ENCODE measurements at places on chromosomes 1 and 21.

- no peaks in the 10 kb centered on the region for H3K36me3 ChIP-seq
- no peak overlapping the region for H3K4me3 ChIP-seq
- H3K27me3 ChIP-seq, result peaks cover 84% of the 10 kb centered on the region
Observed at GRCh38 chr1:245401881-245402587, 247.2 kb downstream of the KIF26B start.

DNA sequence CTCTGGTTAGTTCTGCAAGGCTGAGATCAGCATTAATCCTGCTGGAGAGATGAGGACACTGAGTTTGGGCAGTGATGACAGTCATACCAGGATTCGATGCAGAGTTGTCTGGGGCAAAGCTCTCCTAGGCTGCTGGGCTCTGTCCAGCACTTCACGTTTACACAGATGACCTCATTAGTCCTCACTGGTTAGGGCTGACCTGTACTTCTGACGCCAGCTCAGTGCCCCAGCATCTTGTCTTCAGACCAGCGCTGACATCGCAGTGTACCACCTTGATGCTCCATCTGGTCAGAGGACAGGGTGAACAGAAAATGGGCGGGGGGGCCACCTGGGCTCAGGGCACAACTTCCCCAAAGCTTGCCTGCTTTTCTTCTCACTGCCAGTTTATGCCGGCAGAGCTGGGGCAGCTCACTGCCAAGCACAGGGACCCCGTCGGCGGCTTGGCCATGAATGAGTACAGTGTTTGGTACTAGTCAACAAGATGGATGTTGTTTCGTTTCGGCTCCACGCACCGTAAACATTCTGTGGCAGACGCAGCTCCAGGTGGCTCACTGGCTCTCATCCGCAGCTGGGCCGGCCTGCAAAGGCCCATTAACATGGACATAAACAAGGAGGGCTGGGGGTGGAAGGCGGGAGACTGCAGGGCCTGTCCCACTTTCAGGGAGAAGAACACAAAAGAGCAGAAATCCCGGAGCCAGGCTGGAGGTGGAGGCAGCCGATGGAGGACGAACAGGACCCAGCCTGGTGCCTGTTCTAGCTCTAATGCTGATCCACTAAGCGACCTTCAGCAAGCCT, 118.7 kb downstream of the GLIS1 start:
- H3K27me3 ChIP-seq, result no peaks in the 10 kb centered on the region
- H3K4me3 ChIP-seq, result no peak overlapping the region
- no peak for DNase-seq
- no peak overlapping the region for H3K27ac ChIP-seq

- no peaks in the 10 kb centered on the region for H3K27me3 ChIP-seq
- H3K36me3 ChIP-seq, result no peaks in the 10 kb centered on the region
- H3K4me1 ChIP-seq, result peaks cover 13% of the 10 kb centered on the region
- no peak overlapping the region for H3K4me3 ChIP-seq
- no peak overlapping the region for H3K27ac ChIP-seq
- DNase-seq, result no peak
Observed at GRCh38 chr1:180524160-180524914, 22.0 kb upstream of the ACBD6 start.

- H3K36me3 ChIP-seq, result no peaks in the 10 kb centered on the region
- no peak overlapping the region for H3K27ac ChIP-seq
- H3K4me3 ChIP-seq, result no peak overlapping the region
- H3K27me3 ChIP-seq, result no peaks in the 10 kb centered on the region
Observed at GRCh38 chr1:56073206-56073605, 506.2 kb downstream of the PLPP3 start.

GRCh38 chr1:198160222-198160621, 3.4 kb downstream of the NEK7 start:
- H3K27me3 ChIP-seq, result no peaks in the 10 kb centered on the region
- no peak for DNase-seq
- H3K36me3 ChIP-seq, result 0 out of 2 replicates have a peak, but pooled peaks cover 4% of the 10 kb centered on the region
- H3K4me1 ChIP-seq, result peaks cover 29% of the 10 kb centered on the region
- peak overlapping the region; percentile 91 for H3K4me3 ChIP-seq

DNA sequence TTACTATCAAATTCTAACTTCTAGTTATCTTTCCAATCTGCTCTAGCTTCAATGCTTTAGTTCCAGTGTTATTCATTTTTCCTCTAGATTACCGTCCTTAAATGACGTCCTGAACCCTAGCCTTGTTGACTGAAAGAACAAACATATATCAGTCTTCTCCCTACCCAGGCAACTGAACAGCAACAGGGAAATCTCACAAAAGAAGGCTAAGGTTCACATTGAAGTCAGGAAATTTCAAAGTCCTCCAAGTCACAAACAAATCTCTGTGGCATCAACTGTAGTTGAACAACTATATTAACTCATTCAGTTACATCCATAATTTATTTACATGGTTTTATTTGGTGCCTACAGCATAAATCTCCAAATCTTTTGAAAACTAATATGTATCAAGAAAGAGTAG, 19.5 kb downstream of the FOXJ3 start:
- H3K4me3 ChIP-seq, result no peak overlapping the region
- no peak for DNase-seq
- no peaks in the 10 kb centered on the region for H3K36me3 ChIP-seq

- DNase-seq, result peak; percentile 63
- H3K27ac ChIP-seq, result no peak overlapping the region
- peaks cover 48% of the 10 kb centered on the region for H3K4me1 ChIP-seq
- peak overlapping the region; percentile 58 for H3K4me3 ChIP-seq
Observed at GRCh38 chr21:45405819-45406762, 1.1 kb downstream of the COL18A1 start.

DNA sequence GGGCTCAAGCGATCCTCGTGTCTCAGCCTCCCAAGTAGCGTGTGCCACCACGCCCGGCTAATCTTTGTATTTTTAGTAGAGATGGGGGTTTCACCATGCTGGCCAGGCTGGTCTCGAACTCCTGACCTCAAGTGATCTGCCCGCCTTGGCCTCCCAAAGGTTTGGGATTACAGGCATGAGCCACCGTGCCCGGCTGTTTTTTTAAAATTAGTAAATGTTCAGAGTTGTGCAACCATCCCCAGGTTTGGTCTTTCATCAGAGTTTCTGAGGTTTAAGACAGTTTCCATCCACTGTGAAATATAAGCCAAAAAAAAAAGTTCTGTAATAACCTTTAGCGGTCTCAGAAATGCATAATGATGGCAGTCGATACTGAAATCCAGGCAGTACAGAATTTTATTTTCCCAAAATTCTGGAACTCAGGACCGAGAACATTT, 550 bp upstream of the SYT11 start:
- H3K4me1 ChIP-seq, result peaks cover 18% of the 10 kb centered on the region
- peak overlapping the region; percentile 56 for H3K27ac ChIP-seq
- DNase-seq, result peak; percentile 69
- peak overlapping the region; percentile 51 for H3K4me3 ChIP-seq

DNA sequence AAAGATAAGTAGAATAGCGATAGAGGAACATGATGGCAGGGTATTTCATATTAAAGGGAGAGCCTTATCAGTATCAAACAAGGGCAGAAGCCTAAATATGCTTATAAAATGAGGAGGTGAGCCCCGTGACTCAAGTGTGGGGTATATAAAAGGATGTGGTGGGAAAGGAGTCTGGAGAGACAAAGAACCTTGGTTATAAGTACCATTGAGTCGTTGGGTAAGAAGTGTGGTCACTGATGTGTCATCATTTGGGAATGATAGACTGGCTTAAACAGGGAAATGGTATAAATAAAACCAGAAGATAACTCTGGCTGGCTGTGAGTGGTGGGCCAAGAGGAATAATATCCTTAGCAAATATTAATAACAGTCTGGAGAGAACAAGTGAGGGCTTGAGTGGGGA, 10.9 kb upstream of the CD5L start:
- H3K27me3 ChIP-seq, result no peaks in the 10 kb centered on the region
- no peaks in the 10 kb centered on the region for H3K4me1 ChIP-seq
- no peak overlapping the region for H3K4me3 ChIP-seq

GRCh38 chr1:74835051-74835450, 102.1 kb downstream of the TYW3 start:
- H3K36me3 ChIP-seq, result no peaks in the 10 kb centered on the region
- no peak for DNase-seq
- H3K4me1 ChIP-seq, result no peaks in the 10 kb centered on the region
- H3K27me3 ChIP-seq, result no peaks in the 10 kb centered on the region
- no peak overlapping the region for H3K4me3 ChIP-seq

DNA sequence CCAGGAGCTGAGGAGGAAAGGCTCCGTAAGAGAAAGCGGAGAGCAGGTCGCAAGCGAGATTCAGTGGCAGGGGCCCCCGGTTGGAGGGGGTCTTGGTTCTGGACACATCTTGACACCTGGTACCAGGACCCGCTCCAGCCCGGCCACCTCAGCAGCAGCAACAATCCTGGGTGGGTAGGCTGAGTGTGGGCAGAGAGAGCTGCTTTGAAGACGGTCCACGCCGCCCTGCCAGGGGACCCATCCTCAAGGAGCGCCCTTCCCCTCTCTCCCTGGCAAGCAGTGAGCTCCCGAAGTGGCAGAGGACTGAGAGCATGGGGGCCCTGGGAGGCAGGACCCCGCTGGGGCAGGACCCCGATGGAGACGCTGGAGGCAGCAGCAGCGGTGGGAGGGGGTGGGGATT, 35.6 kb upstream of the LAPTM5 start:
- H3K27me3 ChIP-seq, result no peaks in the 10 kb centered on the region
- H3K4me1 ChIP-seq, result peaks cover 12% of the 10 kb centered on the region
- no peak overlapping the region for H3K4me3 ChIP-seq
- H3K36me3 ChIP-seq, result no peaks in the 10 kb centered on the region

DNA sequence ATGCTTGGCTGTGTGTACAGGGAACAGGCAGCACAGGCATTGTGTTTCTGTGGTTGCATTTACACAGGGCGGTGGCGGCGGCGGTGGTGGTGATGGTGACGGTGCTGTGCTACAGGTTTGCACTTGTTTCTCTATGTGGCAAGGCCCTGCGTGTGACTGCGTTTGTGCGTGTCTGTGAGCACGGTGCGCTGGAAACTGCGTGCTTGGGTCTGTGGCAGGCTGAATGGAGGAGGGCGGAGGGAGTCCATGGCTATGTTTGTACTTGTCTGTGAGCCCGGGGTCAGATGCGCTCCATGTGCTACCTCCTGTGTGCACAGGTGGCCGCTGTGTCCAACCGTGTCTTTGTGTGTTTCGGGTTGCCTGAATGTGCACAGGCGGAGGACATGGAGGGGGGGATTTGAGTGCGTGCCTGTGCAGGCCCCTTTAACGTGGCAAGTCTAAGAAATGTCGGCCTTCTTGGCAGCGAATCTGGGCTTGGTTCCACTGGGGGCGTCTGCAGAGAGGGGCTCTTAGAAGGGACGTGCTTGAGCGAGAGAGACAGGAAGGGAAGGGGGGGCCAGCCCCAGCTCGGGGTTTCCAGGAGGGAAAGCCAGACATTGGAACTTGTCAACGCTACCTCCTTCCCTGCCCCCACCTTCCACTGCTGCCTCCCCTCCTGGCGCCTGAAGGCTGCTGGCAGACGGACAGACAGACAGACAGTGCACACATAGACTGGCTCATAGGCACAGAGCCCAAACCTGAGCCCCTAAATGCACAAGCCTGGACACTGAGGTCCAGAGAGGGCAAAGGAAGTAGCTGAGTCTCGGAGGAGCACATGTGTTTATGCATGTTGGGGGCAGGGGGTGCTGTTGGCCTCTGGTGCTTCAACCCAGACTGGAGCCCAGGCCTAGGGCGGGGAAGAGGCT, 32.7 kb upstream of the WASF2 start:
- DNase-seq, result no peak
- H3K4me1 ChIP-seq, result peaks cover 12% of the 10 kb centered on the region
- no peaks in the 10 kb centered on the region for H3K27me3 ChIP-seq
- no peak overlapping the region for H3K4me3 ChIP-seq

DNA sequence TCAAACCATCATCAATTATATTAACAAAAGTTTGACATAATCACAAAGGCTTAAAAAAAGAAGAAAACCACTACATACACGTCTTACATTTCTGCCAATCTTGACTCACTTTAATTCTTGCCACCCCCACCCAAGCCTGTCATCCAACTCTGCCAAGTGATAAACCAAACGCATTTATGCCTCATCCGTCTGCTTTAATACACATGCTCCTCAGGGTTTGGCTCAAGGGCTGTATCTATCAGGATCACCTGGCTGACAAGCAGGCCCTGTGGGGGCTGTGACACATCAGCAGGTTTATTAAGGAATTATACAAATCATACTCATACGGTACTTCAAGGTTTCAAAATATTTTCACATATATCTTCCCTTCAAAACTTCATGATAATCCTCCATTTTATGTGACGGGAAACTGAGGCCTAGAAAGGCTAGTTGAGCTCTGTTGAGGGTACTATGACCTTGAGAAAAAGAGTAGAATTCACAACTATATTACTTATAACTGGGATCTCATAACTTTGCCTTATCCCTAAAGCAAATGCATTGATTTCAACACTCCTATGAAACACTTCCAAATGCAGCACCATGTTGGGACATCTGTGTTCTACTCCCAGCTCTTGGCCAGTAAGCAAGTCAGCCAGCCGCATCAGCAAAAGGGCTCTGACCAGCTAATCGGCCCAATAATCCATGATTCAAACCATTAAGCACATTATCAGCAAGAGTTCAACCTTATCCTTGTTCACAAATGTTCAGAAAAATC, 8.7 kb downstream of the SORT1 start:
- H3K4me1 ChIP-seq, result peaks cover 30% of the 10 kb centered on the region
- no peak overlapping the region for H3K27ac ChIP-seq
- H3K4me3 ChIP-seq, result no peak overlapping the region
- no peaks in the 10 kb centered on the region for H3K36me3 ChIP-seq
- no peak for DNase-seq

- H3K27me3 ChIP-seq, result no peaks in the 10 kb centered on the region
- no peaks in the 10 kb centered on the region for H3K4me1 ChIP-seq
- no peaks in the 10 kb centered on the region for H3K36me3 ChIP-seq
- H3K4me3 ChIP-seq, result no peak overlapping the region
- no peak overlapping the region for H3K27ac ChIP-seq
- DNase-seq, result no peak
Observed at GRCh38 chr1:185598332-185598731, 135.9 kb upstream of the HMCN1 start.

DNA sequence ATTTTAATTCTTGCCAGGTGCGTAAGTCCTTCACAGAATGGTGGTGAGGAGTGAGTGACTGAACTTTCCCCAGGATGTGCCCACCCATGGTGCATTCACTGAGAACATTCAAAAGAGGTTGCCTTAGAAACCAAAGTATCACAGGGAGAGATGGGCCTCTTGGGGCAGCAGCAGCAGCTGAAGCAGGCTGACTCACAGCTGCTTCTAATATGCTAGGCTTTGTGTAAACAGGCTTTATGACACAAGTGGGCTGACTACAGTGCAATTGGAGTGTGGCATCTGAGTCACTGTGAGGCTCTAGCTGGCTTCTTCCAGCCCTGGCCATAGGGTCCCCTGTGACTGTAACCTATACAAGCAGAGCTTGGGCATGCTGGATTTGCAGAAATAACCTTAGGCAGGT, 12.6 kb downstream of the PIGP start:
- no peaks in the 10 kb centered on the region for H3K27me3 ChIP-seq
- H3K27ac ChIP-seq, result peak overlapping the region; percentile 40
- H3K4me3 ChIP-seq, result no peak overlapping the region
- H3K4me1 ChIP-seq, result peaks cover 7% of the 10 kb centered on the region
